Activated naive CD4-positive, alpha-beta T cell (primary cell): ENCODE measurements at places on chromosomes 16 and 17.

- no peak for DNase-seq
These were observed 192.9 kb upstream of the C17orf78 start for GRCh38 chr17:37182786-37183465.

- DNase-seq = no peak
These were observed 194.4 kb upstream of the MAF start for GRCh38 chr16:79794941-79795340.

DNA sequence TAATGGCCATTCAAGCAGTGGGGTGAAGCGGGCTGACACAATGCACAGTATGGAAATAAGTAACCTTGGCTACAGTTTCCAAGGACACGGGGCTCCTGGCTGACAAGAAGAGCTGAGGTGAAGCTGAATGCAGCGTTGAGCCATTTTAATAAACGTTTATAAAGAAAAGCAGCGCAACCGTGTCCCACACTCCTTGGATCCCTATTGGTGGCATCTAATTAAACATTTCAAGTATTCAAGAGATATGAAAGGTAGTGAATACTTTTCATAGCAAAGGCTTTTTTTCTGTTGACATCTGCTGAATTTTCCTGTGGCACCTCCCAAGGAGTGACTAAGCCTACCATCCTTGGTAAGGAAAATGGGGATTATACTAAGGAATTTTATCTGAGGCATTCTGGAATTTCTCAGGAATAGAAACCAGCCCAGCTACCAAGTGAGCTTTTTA is 26.5 kb downstream of the DUSP14 start:
- no peak for DNase-seq

DNA sequence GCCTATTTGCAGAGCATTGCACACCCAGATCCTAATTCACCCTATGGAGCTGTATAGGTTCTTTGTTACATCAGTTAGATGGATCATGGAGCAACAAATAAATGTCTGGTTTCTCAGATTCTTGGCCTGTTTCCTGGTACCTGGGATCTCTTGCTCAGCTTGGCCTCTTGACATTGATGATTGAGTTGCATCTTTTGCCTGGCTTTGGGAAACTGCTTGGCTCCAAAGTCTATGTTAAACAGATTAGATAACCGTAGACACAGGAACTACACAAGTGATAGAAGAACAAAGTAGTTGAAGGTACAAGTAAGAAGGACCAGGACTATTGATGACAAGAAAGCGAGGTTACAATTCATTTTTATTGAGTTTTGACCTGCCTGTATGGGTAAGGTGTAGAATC is 77.3 kb downstream of the TMEM100 start:
- DNase-seq = no peak

DNA sequence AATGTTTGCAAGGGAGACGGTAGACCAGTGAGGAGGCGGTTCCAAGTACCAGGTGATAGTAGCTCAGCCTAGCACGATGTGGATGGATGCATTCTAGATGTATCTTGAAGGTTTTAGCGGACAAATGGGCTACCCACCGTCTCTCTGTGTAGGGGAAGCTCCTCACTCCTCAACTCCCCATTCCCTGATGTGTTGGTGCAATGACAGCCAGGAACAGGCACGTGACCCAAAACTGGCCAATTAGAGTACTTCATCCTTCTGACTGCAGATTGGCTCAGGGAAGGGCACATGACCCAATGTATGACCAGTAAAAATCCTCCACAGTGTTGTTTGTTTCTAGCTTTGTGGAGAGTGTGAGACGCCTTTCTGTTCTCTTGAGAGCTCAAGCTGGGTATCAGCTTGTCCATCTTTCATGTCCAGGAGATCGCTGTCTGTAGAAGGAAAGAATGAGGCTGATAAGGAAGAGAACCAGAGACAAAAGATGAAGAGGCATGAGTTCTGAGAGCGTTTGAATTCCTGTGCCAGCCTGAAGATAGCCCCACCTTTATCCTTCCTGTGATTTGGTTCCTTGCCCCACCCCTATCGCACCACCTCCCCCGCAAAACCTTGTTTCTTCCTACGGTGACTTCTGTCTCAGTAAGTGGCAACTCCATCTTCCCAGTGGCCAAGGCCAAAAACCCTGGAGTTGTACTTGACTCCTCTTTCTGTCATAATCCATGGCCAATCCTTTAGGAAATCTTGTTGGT is 2.3 kb upstream of the BORCS6 start:
- peak; percentile 8 for DNase-seq

DNA sequence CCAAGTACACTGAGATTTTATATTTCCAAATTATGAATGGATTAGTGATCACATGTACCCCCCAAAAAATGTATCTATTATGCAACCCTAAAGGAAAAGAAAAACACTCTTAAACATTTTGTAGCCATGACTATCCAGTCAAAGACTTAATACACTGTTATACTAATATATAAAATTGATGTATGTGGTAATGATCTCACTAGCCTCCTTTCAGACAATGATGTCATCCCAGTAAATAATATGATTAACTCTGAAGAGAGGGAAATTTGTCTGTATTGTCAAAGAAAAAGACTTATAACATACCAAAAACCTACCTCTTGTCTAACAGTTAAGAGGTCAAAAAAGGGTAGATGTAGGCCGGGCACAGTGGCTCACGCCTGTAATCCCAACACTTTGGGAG is 80.7 kb downstream of the USP32 start:
- no peak for DNase-seq

GRCh38 chr17:40340880-40341807 is 23.4 kb downstream of the GJD3 start:
- DNase-seq = peak; percentile 79

GRCh38 chr16:27242868-27243590 is 25.5 kb downstream of the NSMCE1 start:
- no peak for DNase-seq

- DNase-seq = no peak
These were observed 3.2 kb upstream of the EXOSC6 start for GRCh38 chr16:70254965-70255286.

GRCh38 chr17:17798573-17799255 is 38.1 kb downstream of the SREBF1 start:
- no peak for DNase-seq

DNA sequence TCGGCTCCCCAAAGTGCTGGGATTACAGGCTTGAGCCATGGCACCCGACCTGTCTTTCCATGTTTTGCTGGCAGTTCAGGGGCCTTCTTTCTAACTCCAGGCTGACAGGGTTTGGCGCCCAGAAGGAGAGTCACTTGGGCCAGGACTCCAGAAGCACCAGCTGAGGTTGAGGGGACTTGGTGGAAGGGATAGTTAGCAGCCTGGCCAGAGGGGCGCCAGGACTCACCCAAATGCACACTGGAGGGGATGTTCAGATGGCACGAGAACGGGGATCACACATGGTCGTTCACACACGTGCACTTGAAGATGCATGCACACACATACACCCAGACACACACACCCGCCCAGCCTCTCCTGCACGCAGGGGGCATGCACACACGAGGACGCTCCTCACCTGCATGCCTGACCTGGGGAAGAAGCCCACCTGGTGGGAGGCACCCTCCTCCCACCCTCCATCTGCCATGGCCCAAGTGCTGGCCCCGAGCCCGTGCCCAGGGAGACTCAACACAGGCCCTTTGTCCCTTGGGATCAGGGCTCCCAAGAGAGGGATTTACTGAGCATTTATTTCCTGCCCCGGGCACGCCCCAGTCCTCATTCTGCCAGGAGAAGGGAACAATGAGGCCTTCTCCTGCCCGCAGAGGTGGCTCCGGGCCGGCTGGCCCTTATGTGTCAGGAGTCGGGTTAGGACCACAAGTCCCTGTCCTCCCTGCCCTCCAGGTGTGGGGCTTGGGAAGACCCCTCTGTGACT is 2.3 kb upstream of the PRSS21 start:
- no peak for DNase-seq

GRCh38 chr17:27380551-27380950 is 75.7 kb upstream of the KSR1 start:
- DNase-seq = no peak

DNA sequence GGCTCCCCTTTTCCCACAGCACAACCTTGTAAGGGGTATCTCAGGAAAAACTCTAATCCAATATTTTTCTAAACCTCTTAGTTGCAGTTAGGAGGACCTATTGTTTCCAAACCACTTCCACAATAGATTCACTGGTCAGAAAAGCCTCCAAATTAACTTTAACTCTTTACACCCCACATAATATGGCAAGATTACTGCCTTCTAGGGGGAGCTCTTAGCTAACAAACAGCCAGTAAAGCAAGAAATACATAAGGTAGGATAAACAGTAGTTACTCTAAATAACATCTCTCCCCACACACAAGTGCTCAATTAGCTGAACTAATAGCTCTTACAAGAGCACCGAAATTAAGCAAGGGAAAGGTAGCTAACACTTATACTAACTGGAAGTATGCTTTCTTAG is 192.1 kb upstream of the KIF2B start:
- DNase-seq = no peak

DNA sequence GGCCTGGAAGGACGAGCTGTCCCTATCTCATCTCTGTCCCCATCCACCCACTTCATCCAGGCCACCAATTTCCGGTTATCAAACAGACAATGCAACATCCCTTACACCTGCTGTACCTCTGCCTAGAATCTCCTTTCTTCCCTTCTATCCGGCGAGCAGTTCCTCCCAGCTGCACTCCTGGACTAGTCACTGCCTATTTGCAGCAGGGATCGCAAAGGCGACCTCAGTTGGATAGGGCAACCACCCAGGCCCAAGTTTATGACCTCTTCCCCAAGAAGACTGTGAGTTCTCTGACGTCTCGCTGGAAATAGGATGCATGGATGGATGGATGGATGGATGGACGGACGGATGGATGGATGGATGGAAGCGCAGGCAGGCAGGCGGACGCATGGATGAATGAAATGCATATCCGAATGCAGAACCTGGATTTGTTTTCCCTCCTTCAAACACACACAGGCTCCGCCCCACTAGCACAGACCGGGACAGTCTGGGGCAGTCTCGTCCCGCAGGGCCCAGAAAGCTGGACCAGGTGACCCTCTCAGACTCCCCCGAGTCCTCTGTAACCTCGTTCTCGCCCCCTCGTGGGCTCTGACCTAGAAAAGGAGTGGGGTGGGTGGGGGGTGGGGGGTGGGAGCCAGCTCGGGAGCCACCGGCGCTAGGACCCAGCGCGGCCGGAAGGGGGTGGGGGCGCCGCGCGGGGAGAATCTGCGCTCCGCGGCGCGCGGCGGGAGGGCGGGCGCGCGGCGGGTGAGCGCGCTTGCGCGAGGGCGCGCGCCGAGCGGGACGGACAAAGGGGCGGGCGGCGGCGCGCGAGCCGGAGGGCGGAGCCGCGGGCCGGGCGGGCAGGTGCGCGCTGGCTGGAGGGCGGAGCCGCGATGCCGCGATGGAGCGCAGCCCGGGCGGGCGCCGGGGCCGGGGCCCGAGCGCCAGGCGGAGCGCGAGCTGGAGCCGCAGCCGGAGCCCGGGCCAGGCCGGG is at the start of gene SBK1:
Gene SBK1 (plus strand): TSS at position 875 of the 976 bp plus-strand sequence. CDS start 24,867 bp downstream, outside the sequence.
- DNase-seq = peak; percentile 84

DNA sequence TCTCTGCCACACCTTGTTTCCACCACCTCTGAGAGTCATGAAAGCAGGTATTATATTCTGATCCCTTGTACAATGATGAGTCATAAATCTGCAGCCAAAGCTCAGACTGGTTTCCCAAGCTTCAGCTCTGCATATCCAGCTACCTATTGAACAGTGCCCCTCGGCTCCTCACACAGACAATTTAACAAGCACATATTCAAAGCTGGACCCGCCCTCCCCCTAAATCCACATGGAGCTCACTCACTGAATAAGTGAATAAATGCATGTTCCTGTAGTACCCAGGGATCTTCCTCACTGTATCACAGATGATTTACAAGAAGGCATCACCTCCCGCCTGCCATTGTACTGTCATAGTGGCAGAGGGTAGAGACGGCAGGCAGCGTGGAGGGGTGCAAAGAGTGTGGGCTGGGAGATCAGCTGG is 516.4 kb downstream of the GRIN2A start:
- DNase-seq = no peak

GRCh38 chr17:13240851-13241250 is 223.0 kb upstream of the ELAC2 start:
- DNase-seq = no peak

DNA sequence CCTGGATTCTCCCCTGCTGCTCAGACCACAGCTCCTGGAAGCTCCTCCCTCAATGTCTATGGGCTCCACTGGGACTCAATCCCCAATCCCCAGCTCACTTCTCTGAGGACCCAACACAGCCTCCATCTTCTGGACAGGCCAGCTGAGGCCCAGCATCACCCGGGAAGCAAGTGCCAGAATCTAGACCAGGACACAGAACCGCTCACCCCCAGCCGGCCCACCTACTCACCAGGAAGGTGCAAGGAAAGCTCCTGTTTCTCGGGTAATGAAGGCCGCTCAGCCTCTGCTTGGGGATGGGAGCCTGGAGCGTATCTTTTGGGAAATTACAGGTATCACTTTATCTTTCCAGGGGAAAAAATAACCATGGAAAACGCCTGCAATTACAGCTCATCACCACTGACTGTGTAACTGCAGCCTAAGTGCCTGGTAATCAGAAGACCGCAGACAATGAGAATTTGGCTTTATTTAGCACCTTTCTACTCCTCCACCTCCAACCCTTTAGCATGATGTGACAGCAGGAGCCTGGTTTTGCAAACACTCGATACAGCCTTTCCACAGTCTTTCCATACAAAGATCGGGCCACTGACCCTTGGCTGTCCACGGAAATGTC is 49.6 kb upstream of the RPL38 start:
- no peak for DNase-seq

DNA sequence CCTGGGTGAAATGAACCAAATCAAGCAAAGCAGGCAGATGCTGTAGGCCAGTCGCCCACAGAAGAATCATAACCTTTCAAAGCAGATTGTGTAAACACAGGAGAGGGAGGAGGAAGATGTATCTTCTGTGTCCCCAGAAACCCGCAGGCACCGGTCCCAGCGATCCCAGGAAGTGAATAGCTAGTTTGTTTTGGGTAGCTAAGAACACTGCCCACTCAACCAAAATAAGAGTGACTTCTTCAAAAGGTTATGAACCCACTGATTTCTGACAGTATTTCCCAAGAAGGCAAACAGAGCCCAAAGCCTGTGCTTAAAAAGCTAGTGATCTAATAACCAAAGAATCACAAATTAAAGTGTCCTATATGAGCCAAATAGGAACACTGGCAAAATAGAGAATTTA is 67.8 kb downstream of the GRIN2A start:
- DNase-seq = no peak

- no peak for DNase-seq
These were observed 1.2 kb upstream of the HEXIM1 start for GRCh38 chr17:45146890-45147580.

- DNase-seq = no peak
These were observed 21.6 kb downstream of the NXN start for GRCh38 chr17:957856-958421.

DNA sequence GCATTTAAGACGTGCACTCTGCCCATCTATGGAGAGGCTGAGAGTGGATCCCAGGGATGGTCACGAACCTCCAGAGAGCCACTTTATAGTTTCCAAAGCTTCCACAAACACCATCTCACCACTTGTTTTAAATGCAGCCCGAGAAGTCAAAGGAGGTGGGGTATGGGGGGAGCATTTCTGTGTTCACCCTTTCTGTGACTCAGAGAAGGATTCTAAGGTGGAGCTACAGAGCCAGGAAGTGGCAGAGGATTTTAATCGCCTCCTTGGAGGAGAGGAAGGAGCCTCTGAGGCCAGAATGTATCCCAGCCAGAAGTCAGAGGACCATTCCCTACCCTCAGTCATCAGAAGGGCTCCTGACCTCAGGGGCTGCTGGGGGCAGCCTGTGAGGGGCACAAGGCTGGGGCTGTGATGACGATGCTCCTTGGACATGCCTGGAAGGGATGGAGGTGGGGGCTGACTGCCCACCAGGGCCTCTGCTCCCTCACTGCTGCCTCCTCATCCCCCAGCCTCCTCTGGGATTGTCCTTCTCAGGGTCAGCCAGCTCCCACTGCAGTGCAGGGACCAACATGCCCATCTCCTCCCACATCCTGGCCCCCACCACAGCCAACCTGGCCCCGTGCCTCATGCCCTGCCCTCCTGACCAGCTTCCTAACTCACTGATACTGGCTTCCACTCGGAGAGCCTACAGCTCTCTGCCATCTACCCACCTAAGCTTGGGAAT is 2.8 kb downstream of the XYLT2 start:
- DNase-seq = no peak
